ENCODE measurements at places on chromosomes 2 and 18.

GRCh38 chr2:196584903-196585302 is 54.6 kb upstream of the CCDC150 start:
- no peak for DNase-seq

- DNase-seq, result no peak
Observed at GRCh38 chr2:182330451-182331305, 96.2 kb downstream of the PDE1A start.

GRCh38 chr2:225042800-225043167 is 516 bp upstream of the DOCK10 start:
- DNase-seq, result no peak

DNA sequence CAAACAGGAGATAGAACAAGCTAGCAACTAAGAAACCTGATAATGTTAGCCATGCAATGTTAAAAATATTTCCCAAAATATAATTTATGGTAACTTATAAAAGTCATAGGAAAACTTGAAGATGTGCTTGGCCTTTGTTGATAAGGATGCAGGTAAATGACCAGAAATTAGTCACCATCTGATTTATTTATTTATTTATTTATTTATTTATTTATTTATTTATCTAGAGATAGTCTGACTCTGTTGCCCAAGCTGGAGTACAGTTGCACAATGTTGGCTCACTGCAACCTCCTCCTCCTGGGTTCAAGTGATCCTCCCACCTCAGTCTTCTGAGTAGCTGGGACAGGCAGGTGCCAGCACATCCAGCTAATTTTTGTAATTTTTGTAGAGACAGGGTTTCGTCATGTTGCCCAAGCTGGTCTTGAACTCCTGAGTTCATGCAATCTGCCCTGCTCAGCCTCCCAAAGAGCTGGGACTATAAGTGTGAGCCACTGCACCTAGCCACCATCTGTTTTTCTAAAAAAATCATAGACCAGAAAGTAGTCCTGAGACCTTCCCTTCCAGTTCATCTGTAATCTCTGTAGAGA is 109.5 kb downstream of the DHRS9 start:
- no peak for DNase-seq

DNA sequence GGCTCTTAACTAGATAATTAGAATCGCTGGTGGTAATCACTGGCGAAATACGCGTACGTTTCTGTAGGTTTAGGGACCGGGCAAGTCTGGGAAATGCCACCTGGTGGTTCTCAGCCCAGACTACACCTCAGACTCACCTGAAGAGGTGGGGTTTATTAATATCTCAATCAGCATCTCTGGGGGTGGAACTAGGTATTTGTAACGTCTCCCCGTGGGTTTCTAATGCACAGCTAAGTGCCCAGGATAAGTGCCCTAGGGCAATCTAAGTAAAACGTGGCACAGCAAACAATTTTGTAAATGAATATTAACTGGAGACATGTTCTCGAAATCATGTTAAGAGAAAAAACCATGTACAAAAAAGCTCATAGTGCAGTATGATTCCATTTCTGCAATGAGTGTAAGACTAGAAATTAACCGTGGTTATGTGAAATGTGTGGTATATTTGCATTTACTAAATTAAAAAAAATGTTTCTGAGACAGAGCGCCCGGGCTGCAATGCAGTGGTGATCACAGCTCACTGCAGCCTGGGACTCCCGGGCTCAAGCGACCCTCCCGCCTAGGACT is 760 bp upstream of the CNOT11 start:
- no peak for DNase-seq

DNA sequence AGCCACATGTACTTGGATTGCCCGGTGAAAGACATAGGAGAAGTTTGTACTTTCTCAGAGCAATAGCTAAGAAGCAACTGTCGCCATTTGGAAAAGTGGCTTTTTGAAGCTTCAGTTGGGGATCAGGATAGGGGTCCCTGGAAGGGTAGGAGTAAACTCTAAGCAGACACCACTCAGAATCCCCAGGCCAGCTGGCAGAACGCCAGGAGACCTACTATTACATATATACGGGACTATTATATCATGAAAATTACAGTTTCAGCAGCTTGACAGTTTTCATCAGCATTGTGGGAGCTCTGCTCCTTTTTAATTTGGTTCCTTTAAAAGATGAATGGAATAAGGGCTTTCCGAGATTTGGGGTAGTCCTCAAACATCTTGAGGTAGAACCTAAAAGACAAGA is 54.9 kb downstream of the SRD5A2 start:
- DNase-seq, result no peak

GRCh38 chr2:209146682-209147320 is 277.0 kb upstream of the MAP2 start:
- no peak for DNase-seq

DNA sequence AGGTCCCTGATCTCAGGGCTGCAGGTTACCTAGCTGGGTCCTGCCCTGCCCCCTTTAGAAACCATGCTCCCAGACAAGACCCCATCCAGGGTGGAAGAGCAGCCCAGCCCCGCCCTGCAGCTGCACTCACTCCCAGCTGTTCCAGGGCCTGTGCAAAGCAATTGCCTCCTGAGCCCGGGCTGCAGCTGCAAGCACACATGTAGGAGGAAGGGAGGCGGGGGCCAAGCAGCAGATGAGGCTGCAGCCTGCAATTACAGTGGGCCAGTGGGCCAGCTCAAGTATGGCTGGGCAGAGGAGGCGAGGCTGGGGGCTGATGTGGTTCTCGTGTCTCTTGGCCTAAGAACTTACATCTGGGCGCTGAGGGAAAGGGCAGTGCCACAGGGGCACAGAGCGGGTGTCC is 65.4 kb upstream of the TUBA3E start:
- no peak for DNase-seq

DNA sequence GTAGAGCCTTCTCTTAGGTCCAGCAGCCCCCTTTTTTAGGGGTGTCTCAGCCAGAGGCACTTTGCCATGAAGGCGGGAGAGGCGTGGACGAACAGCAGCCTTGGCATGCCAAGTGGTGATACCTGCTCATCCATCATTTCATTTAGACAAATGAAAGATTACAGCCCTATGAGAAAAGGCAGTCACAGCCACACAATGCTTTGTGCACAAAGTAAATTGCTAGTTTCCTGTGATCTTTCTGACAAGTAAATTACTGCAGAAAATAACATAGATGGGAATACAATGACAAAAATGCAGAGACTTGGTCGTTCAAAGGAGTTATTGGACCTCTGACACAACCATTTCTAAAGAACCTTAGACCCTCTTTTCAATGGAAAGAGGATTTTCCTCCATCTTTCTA is 94.9 kb downstream of the RND3 start:
- no peak for DNase-seq

DNA sequence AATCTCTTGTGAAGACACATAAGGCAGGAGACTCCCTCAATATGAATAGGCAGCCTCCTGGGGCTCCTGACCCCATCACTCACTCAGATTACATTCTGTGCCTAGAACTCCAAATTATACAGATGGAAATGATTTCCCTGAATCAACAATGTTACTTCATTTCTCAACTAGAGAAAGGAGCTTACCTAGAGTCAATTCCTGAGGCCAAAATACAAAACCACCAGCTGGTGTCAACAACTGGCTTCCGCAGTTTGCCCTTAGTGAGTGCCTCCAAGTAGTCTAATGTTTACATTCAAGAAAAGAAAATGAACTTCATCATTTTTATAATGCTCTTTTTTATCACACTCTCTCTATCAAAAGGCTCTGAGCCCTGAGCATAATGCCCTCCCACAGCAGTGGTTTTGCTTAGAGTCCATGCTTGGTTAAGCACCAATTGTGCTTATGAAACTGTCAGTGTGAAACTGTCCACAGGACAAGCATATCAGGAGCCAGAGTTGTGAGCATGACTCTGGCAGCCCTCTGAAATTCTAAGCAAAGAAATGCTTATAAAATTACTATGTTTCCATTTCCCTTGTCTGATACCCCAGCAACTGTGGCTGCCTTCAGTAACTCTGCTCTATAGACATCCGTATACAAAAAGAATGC is 305.7 kb upstream of the PKDCC start:
- DNase-seq, result no peak

DNA sequence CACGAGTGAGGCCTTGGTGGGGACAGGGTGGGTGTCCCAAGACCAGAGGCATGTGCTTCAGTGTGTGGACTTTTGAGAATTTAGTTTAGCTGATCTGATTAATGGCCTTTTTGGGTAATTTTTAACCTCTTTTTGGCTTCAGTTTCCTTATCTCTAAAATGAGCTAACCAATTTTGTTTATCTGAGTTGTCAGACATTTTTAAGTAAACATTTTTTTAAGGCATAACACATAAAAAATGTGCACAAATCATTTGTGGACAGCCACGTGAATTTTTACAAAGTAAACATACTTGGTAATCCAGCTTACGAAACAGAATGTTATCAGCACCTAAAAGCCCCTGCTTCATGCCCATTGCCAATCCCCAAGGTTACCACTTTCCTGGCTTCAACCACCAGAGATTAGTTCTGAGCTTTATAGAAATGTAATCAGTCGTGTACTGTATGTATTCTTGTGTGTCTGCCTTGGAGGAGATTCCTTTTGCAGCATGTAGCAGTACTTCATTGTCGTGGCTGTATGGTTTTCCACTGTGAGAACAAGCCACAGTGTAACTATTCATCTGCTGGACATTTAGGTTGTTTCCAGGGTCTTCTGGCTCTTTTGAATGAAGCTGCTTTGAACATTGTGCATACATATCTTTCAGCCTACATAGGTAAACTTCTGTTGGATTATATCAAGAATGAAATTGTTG is 8.4 kb upstream of the INO80C start:
- no peak for DNase-seq

GRCh38 chr2:139518321-139518720 is 738.1 kb upstream of the NXPH2 start:
- DNase-seq, result no peak

DNA sequence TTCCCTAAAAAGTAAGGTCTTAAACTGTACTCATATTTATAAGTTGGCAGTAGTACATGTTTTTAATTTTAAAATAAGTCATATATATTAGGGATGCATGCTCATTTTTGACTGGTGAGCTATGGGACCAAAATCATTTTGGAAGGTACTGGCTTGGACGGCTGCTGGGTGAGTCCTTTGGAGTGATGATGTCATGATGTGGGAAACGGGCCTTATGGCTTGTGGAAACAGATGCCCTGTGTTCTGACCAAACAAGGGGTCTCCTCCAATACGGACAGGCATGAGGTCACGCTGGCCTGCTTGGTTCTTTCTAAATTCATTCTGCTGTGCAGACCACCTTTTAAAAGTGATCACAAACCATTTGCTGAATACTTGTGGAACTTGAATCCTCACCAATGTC is 109.2 kb upstream of the MGAT5 start:
- no peak for DNase-seq

DNA sequence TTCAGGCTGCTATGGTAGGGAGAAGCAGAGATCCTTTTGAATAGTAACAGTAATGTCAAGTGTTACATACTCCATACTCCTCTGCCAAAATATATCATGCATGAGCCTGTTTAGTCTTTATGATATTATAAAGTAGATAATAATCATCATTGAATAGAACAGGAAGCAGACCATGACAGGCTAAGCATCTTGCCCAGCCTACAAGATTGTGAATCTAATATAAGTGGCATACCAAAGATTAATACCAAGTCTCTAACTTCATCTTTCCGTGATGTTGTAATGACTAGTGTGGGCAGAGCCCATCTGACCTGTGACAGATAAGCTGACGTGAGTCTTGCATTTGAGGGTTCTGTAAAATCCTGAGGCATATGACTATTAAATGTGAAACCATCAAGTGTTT is 13.1 kb downstream of the NDUFB3 start:
- no peak for DNase-seq

GRCh38 chr2:181662287-181662686 is 5.4 kb upstream of the CERKL start:
- no peak for DNase-seq

- DNase-seq, result no peak
Observed at GRCh38 chr2:160499865-160500264, 6.3 kb upstream of the RBMS1 start.

DNA sequence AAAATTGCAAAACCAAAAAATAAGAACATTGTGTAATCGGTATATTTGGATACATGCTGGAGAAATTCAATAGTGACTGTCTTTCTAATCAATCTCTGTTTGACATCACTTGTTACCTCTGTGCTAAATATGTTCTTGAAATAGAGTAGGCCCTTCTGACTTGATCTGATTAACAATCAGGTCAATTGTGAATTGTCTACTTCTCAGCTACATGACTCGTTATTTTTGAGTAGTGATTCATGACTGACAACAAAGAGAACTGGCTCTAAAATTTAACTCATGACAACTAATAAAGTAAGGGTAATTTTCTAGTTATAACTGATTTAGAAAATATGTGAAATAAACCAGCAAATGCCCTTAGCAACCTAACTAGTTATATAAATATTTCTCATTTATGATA is 312.1 kb downstream of the TMX3 start:
- DNase-seq, result no peak

GRCh38 chr2:232466221-232466620 is 10.3 kb downstream of the ALPI start:
- no peak for DNase-seq

DNA sequence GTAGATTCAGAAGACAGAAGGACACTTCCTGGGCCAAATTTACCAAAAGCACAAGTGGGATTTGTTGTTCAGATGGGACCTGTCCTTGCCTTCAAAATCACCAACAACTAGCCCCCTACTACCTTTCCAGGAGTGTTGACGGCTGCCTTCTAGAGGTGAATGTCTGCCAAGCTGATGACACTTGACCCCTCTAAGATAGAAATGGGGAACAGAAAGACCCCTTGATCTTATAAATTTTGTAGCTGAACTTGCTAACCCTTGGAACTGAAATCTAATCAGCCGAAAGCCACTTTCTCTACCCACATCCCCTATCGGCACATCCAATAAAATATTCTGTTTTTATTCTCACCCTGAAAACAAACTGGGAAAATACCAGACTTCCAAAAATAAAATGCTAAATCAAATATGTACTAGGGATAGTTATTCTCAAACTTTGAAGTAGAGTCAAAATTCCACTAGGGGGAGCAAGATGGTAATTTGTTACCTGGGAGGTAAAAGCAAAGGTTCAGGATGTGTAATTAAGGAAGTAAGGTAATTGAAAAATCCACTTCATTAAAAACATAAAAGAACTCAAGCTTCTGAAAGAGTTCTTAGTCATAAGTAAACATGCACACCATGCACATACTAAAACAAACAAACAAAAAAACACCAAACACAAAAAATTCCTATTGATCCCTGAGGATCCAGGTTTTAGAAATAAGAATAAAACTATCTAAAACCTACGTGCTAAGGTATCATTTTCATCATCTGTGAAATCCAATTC is 119.2 kb downstream of the ANKRD44 start:
- DNase-seq, result no peak

- no peak for DNase-seq
Observed at GRCh38 chr2:100390001-100390940, 27.2 kb downstream of the CHST10 start.

- DNase-seq, result no peak
Observed at GRCh38 chr2:46249654-46250053, 47.6 kb upstream of the EPAS1 start.

Data from left cardiac atrium (tissue), 4 donors.